Activated CD4-positive, alpha-beta T cell treated with anti-CD3 and anti-CD28 coated beads, Interleukin-2, amount 50 U/mL, for 4 hours (primary cell): ENCODE measurements at places on chromosomes 7 and 10.

DNA sequence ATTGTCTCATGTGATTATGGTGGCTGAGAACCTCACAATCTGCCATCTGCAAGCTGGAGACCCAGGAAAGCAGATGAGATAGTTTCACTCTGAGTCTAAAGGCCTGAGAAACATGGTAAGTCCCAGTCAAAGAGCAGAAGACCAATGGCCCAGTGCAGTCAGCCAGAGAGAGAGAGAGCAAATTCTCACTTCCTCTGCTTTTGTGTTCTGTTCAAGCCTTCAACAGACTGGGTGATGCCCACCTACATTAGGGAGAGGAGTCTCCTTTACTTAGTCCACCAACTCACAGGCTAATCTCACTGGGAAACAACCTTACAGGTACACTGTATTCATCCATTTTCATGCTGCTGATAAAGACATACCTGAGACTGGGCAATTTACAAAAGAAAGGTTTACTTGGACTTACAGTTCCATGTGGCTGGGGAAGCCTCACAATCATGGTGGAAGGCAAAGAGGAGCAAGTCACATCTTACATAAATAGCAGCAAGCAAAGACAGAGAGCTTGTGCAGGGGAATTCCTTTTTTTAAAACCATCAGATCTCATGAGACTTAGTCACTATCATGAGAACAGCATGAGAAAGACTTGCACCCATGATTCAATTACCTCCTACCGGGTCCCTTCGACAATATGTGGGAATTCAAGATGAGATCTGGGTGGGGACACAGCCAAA, 4.7 kb upstream of the FRMPD2 start:
- DNase-seq = no peak

GRCh38 chr7:116780966-116781365, 81.4 kb upstream of the CAPZA2 start:
- DNase-seq = no peak

GRCh38 chr10:77630507-77630848, 7.1 kb downstream of the KCNMA1 start:
- DNase-seq = no peak

DNA sequence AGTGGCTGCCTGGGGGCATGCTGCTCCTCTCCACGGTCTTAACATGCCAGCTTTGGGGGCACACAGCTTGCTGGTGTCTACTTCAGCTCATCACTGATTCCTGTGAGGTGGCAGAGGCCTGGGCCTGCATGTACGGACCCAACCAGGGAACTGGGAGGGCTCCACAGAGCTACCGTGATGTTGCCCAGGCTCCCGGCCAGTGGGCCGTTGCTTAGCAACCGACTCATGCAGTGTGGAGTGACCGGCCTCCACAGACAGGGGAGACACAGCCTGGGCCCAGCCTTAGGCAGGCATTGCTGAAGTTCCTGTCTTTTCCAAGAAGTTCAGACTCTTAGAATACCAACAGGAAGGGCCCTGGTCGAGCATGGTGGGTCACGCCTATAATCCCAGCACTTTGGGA, 25.8 kb upstream of the SH2B2 start:
- DNase-seq = no peak

- DNase-seq = no peak
These were observed 28.5 kb downstream of the OSBPL3 start for GRCh38 chr7:24951441-24951980.

GRCh38 chr7:37666026-37666799, 17.4 kb upstream of the GPR141 start:
- no peak for DNase-seq

GRCh38 chr10:123470336-123470921, 195.7 kb upstream of the GPR26 start:
- DNase-seq = no peak

DNA sequence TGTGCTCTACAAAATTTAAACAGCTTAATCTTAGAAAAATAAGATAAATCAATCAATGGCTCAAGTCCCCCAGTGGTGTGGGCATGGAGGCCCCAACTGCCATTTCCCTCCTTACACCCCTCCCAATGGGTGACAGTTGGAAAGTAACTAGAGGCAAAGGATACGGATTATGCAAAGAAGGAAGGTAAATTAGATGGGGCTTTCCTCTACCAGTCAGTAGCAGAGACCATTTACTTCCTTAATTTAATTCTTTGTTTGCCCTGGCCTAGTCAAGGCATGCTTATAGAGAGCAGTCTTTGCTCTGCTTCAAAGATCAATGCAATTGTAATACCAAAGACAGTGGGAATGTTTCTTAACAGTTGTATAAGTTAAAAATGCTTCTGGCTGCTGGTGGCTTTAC, 63.3 kb upstream of the PAPSS2 start:
- DNase-seq = no peak

GRCh38 chr10:129500617-129501339, 33.7 kb downstream of the MGMT start:
- no peak for DNase-seq

DNA sequence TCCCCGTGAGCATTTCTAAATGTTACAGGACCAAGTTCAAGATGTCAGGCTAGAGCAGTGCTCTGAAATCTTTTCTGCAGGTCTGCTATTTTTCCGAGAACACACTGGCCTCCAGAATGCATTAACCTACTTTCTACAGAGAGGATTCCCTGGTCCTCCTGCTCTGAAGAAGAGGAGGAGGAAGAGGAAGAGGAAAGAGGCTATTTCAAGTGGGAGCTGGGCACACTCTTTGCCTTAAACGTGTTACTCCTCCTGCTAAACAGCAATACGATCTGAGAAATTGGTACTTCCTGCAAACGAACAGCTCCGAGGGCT, 157.4 kb downstream of the FRMD4A start:
- no peak for DNase-seq

- DNase-seq = no peak
These were observed 903 bp upstream of the NT5C2 start for GRCh38 chr10:103193820-103194529.

- DNase-seq = no peak
These were observed 2.0 kb downstream of the INSIG1 start for GRCh38 chr7:155299535-155300202.

DNA sequence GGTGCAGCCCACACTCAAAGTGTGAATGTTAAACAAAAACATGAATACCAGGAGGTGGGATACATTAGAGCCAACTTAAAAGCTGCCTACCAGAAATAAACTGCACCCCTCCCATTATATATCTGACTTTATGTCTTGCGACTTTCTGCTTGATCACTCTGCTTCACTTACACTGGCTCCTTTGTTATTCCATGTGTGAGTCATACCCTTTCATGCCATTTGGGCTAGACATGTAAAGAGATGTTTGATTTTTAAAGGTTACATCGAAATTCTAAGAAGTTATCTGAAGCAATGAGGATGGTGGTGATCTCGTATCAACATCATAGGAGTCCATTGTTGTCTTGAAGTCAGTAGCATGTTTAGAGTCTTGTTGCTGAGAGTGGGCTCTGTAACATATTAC, 31.6 kb upstream of the ETV1 start:
- no peak for DNase-seq

- no peak for DNase-seq
These were observed 242.6 kb upstream of the PITRM1 start for GRCh38 chr10:3415038-3415736.

- no peak for DNase-seq
These were observed 227.7 kb downstream of the FANK1 start for GRCh38 chr10:126124046-126124445.

DNA sequence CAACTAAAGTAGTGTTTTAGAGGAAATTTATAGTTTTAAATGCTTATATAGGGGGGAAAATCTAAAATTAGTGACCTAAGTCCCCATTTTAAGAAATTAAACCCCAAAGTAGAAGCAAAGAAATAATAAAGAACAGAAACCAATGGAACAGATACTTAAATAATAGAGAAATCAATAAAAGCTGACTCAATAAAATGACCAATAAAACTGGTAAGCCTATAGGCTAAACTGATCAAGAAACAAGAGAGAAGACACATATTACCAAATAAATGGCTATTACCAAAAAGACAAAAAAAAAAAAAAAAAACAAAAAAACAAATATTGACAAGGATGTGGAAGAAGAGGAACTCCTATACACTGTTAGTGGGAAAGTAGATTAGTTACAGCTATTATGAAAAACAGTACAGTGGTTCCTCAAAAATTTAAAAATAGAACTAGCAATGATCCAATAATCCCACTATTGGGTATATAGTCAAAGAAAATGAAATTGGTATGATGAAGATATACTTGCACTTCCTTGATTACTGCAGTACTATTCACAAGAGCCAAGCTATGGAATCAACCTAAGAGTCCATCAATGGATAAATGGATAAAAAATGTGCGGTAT, 53.2 kb downstream of the SLC18A2 start:
- no peak for DNase-seq

GRCh38 chr7:158301207-158301606, 286.4 kb downstream of the PTPRN2 start:
- DNase-seq = no peak
